ENCODE measurements at places on chromosomes 7 and 10.

DNA sequence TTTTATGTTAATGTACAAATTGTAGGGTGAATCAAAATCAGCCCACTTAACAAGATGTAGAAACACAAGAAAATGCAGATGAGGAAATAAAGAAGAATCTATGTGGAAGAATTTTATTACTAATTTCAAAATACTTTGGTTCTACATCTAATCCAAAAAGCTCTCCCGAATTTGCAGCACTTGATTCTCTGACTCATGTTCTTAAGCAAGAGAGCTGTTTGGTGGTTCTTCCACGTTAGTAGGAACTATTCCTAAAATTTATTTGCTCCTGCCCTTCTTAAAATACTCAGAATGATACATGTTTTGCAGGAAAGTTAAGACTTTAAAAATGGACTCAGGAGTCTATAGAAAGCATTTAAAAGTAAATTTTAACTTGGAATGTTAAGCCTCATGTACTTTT lies 91.8 kb downstream of the ZMYND11 start:
- no peak for DNase-seq

DNA sequence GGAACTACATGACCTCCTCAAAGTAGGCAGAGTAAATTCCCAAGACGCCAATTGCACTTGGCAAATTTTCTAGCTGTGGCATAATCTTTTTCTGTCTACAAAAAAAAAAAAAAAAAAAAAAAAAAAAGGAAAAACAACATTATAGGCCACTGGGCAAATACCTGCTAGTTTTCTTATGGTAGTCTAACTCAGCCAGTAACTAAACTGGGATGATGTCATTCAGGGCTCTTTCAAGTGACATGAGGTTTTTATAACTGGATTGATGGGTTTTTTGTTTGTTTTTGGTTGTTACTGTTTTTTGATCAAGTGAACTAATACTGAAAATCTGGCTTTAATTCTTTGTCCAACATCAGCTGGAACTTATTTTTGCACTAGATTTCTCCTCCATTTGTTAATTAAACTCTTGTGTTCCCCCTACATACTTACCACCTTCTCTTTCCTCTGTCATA lies 7.4 kb upstream of the VIM start:
- no peak for DNase-seq

DNA sequence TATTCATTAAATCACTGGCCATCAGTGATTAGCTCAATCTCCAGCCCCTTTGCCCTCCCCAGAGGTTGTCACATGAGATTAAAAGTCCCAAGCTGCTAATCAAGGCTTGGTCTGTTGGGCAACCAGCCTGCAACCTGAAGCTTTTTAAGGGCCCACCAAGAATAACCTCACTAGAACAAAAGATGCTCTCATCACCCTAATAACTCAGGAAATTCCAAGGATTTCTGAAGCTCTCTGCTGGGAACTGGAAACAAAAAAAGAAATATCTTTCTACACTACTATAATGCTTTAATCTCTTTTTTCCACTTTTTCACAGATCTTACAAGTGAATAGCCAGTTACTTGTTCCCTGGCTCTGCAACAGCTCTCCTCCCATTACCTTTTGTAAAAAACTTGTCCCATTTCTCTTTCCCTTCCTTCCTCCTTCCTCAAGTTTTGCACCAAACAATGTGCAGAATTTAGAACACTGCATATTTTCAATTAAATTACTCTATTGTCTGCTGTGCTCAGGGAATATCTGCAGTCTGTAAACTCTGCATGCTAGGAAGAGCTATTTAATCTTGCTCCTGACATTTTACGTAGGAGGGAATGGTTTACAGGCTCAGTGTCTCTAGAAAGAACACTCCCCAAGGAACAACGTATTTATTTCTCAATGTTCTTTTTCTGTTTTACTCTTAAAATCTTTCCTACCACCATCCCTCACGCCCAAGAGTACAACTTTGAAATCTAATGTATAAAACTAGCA lies 169.1 kb downstream of the IMMP2L start:
- no peak for DNase-seq

GRCh38 chr10:128883231-128884032 lies 583.6 kb upstream of the MGMT start:
- no peak for DNase-seq

DNA sequence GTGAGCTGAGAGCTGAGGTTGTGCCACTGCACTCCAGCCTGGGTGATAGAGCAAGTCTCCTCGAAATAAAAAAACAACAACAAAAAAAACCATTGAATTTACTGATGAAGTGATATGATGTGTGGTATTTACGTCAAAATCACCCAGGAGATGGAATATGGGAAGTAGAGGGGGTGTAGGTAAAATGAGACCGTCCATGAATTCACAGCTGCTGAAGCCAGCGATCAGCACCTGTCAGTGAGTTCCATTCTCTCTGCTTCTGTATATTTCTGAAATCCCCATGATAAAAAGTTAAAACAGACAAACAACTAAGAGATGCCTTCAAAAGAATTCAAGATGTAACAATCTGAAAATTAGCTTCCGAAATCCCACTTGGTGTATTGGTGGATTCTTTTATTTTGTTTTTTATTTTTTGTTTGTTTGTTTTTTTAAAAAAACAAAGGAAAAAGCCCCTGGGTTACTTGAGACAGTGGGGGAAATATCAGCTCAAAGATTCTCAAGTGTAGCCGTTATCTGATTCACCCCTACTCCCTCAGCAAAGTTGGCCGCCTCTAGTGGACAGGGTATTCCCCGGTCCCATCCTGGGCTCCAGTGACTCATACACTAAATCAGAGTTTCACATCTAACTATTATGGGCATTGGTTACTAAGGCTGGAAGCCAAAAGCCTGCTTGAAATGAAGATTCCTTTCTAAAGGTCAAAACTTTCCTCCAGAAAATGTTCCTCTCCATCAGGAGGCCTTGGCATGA lies 76.4 kb downstream of the MAP3K8 start:
- no peak for DNase-seq

- no peak for DNase-seq
Observed at GRCh38 chr7:100122568-100122967, 3.1 kb downstream of the CNPY4 start.

DNA sequence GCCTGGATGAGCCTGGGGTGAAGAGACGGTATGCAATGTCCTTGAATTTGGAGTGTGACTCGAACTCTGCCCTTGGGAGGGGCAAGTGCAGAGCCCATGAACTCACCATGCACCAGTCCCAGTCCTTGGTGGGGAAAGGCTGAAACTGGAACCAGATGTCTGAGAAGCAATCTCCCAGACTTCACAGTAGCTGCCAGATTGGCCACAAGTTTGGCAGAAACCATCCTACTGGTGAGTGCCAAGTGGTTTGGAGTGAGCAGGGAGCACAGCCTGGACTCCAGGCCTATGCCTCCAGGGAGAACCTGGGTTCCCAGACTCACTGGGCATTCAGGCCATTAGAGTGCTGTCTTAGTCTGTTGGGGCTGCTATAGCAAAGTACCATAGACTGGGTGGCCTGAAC lies 99.6 kb upstream of the LYZL1 start:
- no peak for DNase-seq

GRCh38 chr10:71245420-71246325 lies 33.3 kb downstream of the UNC5B start:
- no peak for DNase-seq

DNA sequence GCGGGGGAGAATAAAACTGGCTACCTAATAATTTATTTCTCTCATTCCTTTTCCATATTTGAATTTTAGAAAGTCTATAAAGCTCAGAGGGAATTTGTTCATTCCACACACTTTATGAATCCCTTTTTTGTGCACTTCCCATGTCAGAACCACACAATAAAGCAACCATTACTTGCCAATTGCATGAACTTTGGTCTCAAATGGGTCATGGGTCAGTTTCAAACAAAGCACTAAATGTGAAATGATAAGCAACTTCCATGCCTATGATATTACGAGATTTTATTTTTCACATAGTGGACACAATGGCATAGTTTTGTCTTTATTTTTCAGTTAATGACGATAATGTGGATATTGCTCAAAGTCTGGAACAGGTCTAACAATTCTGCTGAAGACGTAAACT lies 18.6 kb upstream of the RELN start:
- no peak for DNase-seq

DNA sequence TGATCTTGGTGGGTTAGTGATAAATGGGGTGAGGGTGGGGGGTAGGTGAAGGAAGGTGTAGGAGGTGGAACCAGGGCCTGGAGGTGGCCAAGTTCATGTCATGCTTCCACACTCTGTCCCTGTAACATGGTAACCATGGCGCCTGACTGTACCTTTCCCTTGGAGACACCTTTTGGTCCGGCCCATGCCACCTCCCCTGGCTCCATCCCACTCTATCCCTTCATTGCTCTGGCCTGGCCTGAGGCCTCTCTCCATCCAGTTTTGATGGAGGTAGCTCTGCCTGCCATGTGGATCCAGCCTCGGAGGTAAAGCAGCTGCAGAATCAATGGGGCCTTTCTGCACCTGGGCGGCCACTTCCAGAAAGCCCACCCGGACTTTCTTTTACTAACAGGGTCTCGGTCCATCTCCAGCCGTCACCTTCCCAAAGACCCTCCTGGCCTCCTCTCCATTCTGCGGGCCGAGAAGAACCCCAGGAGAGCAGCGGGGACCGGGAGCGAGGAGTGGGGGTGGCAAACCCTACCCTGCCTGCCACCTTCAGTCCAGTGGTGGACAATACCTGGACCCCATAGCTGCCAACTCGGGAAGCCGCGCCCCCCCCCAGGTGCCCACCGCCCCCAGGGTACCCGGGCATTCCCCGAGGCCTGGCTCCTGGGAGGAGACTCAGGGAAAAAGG lies 504 bp upstream of the TRRAP start:
- DNase-seq = no peak

- DNase-seq = no peak
Observed at GRCh38 chr7:88150033-88150432, 69.8 kb downstream of the SRI start.

- no peak for DNase-seq
Observed at GRCh38 chr7:130452951-130453350, 12.1 kb upstream of the CEP41 start.

DNA sequence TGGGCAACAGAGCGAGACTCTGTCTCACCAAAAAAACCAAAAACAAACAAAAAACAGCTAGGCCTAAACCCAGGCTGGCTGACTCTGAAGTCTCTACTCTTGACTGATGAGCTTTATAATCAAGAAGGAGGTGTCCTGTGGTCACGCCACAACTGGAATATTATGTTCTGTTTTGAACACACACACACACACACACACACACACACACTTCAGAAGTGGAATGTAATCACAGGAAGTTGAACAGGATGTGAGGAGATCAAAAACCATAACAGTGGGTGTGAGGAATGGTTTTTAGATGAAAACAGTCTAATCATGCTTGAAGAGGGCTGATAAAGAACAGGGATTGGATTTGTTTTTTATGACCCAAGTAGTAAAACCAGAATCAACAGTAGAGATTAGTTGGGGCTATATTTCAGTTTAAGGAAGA lies 51.1 kb upstream of the IL6 start:
- no peak for DNase-seq

DNA sequence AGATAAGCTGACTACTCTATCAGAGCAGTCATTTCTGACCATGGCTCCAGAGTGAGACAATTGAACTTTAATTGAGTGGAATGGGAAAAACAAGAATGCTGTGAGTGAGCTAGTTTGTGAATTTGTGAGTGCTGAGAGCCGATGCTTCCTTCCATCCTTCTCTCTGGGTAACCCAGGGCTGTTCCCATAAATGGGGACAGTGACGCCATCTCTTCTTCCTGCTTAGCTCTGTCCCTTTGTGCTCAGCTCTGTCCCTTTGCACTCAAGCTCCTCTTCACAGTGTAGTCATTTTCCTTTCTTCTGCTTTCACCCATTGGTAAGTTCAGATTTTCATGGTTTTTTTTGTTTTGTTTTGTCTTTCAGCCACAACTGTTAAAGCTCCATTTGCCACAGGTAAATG lies 24.4 kb downstream of the C10orf120 start:
- no peak for DNase-seq

GRCh38 chr10:113093188-113094113 lies 143.4 kb downstream of the TCF7L2 start:
- no peak for DNase-seq

DNA sequence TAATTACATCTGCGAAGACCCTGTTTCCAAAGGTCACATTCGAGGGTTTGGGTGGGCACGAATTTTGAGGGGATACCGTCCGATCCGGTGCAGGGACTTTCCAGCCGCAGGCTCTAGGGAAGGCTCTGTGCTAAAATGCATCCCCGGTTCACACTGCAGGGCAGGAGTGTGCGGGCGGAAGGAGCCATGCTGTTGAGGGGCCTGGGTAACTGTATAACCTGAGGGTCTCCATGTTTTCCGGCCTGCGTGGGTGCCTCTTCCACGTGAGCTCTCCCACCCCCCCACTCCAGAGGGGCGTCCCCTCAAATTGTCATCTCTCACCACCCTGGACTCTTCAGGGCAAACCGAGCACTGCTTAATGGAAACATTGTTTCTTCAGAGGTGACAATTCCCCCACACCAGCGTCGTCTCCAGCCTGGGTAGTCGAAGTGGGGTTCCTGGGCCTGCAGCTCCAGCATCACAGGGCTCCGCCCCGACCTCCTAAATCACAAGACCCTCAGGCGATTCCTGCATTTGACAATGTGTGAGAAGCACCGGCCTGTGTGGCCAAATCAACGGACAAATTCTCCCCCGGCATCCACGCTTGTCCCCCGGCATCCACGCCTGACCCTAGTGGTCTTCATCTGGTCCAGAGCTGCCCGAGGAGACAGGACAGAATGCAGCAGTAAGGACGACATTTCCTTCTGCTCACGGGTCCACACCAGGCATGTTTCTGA lies 51.2 kb downstream of the FOXL3 start:
- DNase-seq = no peak

DNA sequence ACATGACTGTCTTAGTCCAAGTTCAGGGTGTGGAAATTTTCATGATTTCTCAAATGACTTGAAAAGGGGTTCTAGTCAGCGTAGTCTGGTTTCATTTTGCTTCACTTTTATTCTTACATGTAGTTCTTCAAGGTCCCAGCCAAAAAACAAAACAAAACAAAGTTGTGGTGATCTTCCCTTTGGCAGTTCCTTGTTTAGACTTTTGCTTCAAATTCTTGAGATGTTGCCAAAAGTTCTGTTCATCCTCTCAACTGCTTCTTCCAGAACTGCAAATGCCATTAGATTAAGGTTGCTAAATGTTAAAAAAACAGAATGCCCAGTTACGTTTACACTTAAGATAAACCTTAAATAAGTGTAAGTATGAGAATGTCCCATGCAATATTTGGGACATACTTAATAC lies 370.8 kb upstream of the LRRTM3 start:
- no peak for DNase-seq

GRCh38 chr10:43297534-43297933 lies 30.7 kb upstream of the RASGEF1A start:
- no peak for DNase-seq

DNA sequence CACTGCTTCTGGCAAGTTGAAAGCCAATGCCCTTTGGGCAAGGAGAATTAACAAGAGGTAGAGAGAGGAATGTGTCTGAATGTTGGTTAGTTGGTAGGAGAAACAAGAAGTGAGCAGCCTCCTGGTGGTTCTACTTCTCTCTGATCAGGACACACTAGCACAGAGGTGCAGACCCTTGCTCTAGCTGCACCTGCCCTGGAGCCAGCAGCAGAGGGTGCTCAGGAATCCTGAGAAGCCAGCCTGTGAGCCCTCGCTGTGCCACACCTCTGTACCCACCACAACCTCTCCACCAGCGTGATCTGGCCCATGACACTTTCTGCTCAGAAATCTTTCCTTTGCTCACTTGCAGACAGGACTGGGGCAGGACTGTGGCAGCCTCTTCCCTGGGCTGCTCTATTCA lies 364.7 kb downstream of the RPS24 start:
- no peak for DNase-seq

- no peak for DNase-seq
Observed at GRCh38 chr10:119341459-119342301, 134.3 kb downstream of the GRK5 start.

All from neural crest cell (in vitro differentiated cells).